ENCODE measurements at places on chromosomes 12 and 14. TPM values are rescaled to one million over a fixed set of nuclear protein-coding genes. Genes with fewer than 3 reads are reported as not detected.

LRP6 gene
- total RNA-seq = 11.6 TPM

VASH1 gene
- total RNA-seq = 7.2 TPM

GPR84 gene
- total RNA-seq = 0.13 TPM

LRRIQ1 gene
- 0.48 TPM for total RNA-seq

RNASE3 gene
- not detected for total RNA-seq

KLRF2 gene
- total RNA-seq = not detected

LRR1 gene
- total RNA-seq = 12.5 TPM

PTHLH gene
- total RNA-seq = 2.3 TPM

ANKS1B gene
- 0.32 TPM for total RNA-seq

PKP2 gene
- total RNA-seq = 0.64 TPM

PRIMA1 gene
- total RNA-seq = not detected

DNAJC22 gene
- total RNA-seq = 9.7 TPM

GOLGA3 gene
- 69.6 TPM for total RNA-seq

TTC6 gene
- not detected for total RNA-seq

FERMT2 gene
- 125 TPM for total RNA-seq

GPR65 gene
- not detected for total RNA-seq

RERG gene
- total RNA-seq = 0.26 TPM

TRAF3 gene
- total RNA-seq = 14.0 TPM

TCL1B gene
- total RNA-seq = not detected

TMTC3 gene
- total RNA-seq = 52.8 TPM

CLEC6A gene
- not detected for total RNA-seq

SLC6A12 gene
- not detected for total RNA-seq

TMEM132D gene
- under 0.01 TPM for total RNA-seq

MSI1 gene
- total RNA-seq = 0.78 TPM

RNASE7 gene
- not detected for total RNA-seq

TMEM119 gene
- 42.8 TPM for total RNA-seq

JAG2 gene
- 0.48 TPM for total RNA-seq

CCDC85C gene
- total RNA-seq = 7.0 TPM

GPRC5D gene
- total RNA-seq = not detected

RERGL gene
- total RNA-seq = not detected

AQP2 gene
- total RNA-seq = not detected

FGF6 gene
- not detected for total RNA-seq

TAS2R7 gene
- total RNA-seq = not detected

RPGRIP1 gene
- total RNA-seq = under 0.01 TPM

TTC5 gene
- total RNA-seq = 15.8 TPM

OR6C2 gene
- not detected for total RNA-seq

P2RX2 gene
- not detected for total RNA-seq

MTERF2 gene
- 7.8 TPM for total RNA-seq

C14orf39 gene
- total RNA-seq = 0.78 TPM

CPM gene
- 5.2 TPM for total RNA-seq

EPS8 gene
- 30.1 TPM for total RNA-seq

TRPV4 gene
- 8.7 TPM for total RNA-seq

RNF212B gene
- not detected for total RNA-seq

GIT2 gene
- total RNA-seq = 23.1 TPM

PTGER2 gene
- total RNA-seq = 129 TPM

SLIRP gene
- total RNA-seq = 146 TPM

PPFIA2 gene
- not detected for total RNA-seq

Data from epithelial cell of alveolus of lung (primary cell).